ENCODE measurements at places on chromosomes 2 and 18. TPM values are rescaled to one million over a fixed set of nuclear protein-coding genes. Genes with fewer than 3 reads are reported as not detected.
A peak's percentile ranks its signal among the peaks of the same experiment; 100 is the strongest.

GRCh38 chr2:224208007-224208406, 168.9 kb upstream of the SERPINE2 start:
- no peak for DNase-seq

GRCh38 chr2:42385225-42385624, 24.2 kb upstream of the COX7A2L start:
- peak; percentile 55 for DNase-seq

- no peak for DNase-seq
Observed at GRCh38 chr2:103961862-103962261, 892.1 kb upstream of the POU3F3 start.

The LYPD1 gene
- polyA plus RNA-seq = 11.2 TPM

The IL1A gene
- polyA plus RNA-seq = 15.8 TPM

DNA sequence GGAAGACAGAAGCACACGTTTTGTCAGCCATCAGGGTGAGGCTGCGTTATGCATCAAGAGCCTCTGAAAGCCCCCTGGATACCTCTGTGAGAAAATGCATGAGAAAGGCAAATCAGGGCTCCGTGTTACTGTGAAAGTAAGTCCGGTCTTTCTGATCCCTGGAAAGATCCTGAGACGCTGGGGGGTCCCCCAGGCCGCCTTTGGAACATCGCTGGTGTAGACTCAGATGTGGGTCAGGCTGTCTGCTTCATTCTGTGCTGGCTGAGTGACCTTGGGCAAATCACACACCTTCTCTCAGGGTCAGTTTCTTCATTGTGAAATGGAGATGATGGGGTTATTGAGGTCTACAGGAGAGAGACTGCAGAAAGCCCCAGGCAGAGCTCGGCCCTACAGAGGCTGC, 42.0 kb upstream of the HS6ST1 start:
- DNase-seq = no peak

- no peak for DNase-seq
Observed at GRCh38 chr2:792687-793086, 115.5 kb upstream of the TMEM18 start.

DNA sequence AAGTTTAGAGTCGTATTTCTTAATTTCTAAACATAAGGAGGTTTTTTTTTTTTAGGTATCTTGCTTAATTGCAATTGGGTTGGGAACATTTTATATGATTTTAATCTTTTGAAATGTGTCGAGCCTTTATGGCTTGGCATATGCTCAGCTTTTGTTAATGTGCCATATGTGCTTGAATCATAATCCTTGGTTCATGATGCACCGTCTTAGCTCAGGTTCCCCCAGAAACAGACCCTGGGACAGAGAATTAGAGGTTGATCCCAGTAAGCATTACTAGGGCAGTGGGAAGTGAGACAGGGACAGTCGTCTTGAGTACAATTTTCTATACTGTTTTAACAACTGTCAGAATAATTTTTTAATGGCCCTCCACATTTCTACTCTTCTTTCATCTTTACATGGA, 9.3 kb downstream of the CHCHD5 start:
- DNase-seq = no peak

The CKAP2L gene
- 9.5 TPM for polyA plus RNA-seq

The ALPG gene
- polyA plus RNA-seq = 0.44 TPM

The BIN1 gene
- 38.8 TPM for polyA plus RNA-seq

The HOXD10 gene
- 0.92 TPM for polyA plus RNA-seq

The ANKRD62 gene
- polyA plus RNA-seq = 2.8 TPM

The ARHGEF33 gene
- 16.7 TPM for polyA plus RNA-seq

The SP5 gene
- 1.4 TPM for polyA plus RNA-seq

The PDE1A gene
- polyA plus RNA-seq = 45.0 TPM

The AAK1 gene
- polyA plus RNA-seq = 20.3 TPM

- DNase-seq = no peak
Observed at GRCh38 chr2:47655563-47655880, 127.4 kb upstream of the MSH6 start.

GRCh38 chr2:173962583-173963110, 2.5 kb downstream of the SP3 start:
- no peak for DNase-seq

The PKP4 gene
- polyA plus RNA-seq = 42.5 TPM

DNA sequence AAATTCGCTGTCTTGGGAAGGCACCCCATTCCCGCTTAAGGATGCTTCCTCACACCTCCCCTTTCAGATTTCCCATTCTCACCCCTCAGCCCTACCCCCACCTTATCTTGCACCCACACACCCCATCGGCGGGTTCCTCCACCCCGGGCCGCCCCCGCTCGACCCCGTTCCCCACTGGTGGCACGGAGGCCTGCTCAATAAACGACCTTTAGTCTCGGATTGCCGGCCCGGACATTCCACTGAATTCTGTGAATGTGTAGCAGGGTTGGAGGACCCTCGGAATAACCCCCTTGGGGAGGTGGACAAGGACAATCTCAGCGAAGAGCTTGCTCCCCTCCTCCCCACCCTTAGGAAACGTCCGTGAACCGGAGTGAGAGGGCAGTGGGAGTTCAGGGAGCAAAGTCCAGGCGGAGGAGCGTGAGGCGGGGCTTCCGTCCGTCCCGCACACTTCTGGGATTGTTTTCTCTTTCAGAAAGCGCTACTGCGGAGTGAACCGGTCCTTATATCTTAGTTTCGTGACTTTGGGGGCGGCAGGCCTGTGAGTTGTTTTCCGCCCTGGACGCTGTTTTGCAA, 2.8 kb upstream of the LBX2 start:
- DNase-seq = no peak

- no peak for DNase-seq
Observed at GRCh38 chr2:237627441-237628246, at the start of gene LRRFIP1. LRRFIP1 (plus strand) TSS chr2:237627587; CDS start chr2:237627645, 58 bp downstream.

GRCh38 chr18:6239716-6240115, 175.0 kb downstream of the L3MBTL4 start:
- DNase-seq = no peak

- DNase-seq = no peak
Observed at GRCh38 chr18:79935098-79935480, 16.4 kb downstream of the SLC66A2 start.

The SYT4 gene
- polyA plus RNA-seq = 1.2 TPM

DNA sequence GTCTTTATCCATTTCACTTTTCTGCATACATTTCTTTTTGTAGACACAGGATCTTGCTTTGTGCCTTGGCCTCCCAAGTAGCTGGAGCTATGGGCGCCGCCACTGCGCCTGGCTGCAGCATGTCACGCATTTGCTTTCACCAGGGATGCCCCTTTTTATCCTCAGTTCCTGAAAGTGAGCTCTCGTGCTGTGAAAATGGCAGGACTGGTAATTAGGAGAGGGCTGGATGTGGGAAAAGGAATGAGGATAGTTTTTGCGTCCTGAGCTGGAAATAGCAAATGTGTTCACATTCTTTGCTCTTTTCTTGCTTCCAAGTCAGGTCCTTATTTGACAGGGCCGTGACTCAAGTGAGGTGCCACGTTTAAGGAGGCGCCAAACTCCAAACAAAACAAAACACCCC, 104.6 kb downstream of the LDLRAD4 start:
- DNase-seq = no peak

The TEKT4 gene
- 25.3 TPM for polyA plus RNA-seq

- peak; percentile 22 for DNase-seq
Observed at GRCh38 chr2:46547223-46548102, 68.1 kb downstream of the TMEM247 start.

DNA sequence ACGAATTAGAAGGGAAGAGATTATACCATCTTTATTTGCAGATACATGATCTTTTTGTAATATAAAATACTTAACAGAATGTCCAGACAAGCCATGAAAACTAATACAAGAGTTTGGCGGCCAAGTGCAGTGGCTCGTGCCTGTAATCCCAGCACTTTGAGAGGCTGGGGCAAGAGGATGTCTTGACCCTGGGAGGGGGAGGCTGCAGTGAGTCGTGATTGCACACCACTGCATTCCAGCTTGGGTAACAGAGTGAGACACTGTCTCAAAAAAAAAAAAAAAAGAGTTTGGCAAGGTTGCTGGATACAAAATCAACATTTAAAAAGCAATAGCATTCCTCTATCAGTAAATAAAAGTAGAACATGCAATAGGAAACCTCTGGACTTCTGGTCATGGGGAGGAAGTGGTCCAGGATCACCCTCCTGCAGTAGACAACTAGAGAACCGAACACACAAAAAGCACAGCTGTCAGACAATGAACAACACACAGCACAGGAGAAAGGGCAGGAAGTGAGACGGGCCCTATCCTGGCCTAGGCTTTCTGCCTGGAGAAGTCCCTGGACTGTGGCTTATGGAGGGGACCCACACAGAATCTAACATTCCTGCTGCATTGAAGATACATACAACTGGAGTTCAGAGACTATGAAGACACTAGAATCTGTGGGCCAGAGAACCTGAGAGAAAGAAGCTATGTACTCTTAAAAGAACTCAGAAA, 118.9 kb upstream of the ARL4C start:
- DNase-seq = no peak

The BIRC6 gene
- 48.9 TPM for polyA plus RNA-seq

DNA sequence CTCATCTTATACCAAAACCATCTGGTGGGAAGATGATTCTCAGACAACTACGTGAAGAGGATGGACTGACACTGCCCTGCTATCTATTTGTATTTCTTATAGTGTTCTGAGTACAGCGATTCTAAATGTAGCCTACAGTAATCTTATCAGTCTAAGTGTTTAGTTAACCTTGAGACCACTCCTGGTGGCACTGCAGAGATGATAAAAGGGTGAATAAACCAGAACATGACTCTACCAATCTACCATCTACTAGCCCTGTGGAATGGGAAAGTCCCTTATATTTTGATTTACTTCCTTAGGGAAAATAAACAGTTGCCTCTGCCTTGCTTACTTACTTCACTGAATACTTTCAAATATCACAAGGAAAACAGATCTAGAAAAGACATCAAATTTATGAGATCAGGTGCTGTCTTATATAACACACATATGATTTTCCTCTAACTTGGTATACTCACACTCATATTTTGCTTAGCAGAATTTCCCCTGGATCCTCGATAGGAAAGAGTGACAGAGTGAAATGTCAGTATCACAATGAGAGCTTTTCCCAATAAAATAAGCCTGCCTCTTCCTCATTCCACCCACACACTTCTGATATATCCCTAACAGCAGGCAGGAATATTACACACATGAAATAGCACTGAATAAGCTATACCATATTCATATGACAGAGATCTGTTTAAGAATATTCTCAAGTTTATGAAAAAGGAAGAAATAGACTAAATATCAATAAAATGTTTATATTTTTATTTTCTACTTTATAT, 58.6 kb upstream of the MTIF2 start:
- DNase-seq = no peak

- DNase-seq = no peak
Observed at GRCh38 chr2:6945087-6945813, 28.0 kb downstream of the RNF144A start.

The ABCG5 gene
- 0.16 TPM for polyA plus RNA-seq

DNA sequence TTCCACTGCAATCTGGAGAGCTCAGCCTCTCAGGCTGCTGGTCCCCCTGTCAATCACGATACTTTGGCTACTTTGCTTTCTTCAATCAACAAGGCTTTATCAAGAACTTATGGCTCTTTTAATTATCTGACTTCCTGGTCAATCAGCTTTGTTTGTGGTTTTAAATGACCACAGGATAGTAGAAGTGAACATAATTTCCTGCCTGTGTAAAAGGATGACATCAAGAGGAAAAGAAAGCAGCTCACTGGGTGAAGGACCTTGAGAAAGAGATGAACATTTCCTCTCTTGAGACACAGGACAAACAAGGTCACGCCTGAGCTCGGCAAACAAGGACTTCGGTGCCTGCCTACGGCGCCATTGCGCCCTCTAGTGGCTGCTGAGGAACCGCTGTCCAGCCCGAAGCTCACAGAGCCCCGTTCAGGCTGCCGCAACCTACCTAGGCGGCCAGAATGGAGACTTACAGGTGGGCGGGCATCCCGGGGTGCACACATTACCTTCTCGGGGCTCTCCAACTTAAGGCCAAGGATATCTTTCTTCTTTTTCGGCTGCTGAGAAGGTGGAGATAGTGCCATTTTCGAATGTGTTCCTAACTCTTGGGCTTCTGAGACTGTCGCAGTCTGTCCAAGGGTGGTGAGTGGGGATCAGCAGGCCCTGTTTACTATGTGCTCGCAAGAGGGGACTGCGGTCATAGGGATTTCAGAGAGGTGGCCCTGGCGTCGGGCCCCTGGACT, 54.0 kb downstream of the IL1RL2 start:
- peak; percentile 96 for DNase-seq

GRCh38 chr2:136081582-136082210, 36.3 kb downstream of the CXCR4 start:
- DNase-seq = no peak

- DNase-seq = no peak
Observed at GRCh38 chr2:124112966-124113365, 87.9 kb downstream of the CNTNAP5 start.

- no peak for DNase-seq
Observed at GRCh38 chr18:48910972-48911545, 39.7 kb downstream of the SMAD7 start.

DNA sequence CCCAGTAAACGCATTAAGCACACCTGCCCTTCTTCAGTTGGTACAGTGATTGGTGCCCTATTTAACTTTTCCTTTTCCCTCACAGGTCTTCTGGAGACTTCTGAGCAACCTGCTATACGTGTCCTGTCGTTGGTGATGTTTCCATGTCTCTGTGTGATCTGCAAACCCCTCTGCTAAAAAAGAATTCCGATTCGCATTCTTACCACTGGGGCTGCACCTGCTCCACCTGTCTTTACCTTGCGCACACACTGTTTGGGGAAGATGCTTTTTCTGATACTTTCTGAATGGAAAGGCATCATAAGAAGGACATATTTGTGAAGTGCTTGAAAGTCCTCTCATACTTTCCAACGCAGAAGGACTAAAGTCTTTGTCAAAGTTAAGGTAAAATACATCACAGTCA, 323.9 kb upstream of the SOX11 start:
- DNase-seq = no peak

The SLC66A2 gene
- polyA plus RNA-seq = 72.5 TPM

GRCh38 chr2:170408461-170409163, 230.7 kb downstream of the MYO3B start:
- DNase-seq = no peak

The RAMP1 gene
- 13.9 TPM for polyA plus RNA-seq

The LRRC30 gene
- not detected for polyA plus RNA-seq
